ENCODE measurements at places on chromosomes 3 and 15. TPM values are rescaled to one million over a fixed set of nuclear protein-coding genes. Genes with fewer than 3 reads are reported as not detected.

GRCh38 chr3:63937661-63938651 is 25.8 kb upstream of the SCAANT1 start:
- DNase-seq, result no peak

DNA sequence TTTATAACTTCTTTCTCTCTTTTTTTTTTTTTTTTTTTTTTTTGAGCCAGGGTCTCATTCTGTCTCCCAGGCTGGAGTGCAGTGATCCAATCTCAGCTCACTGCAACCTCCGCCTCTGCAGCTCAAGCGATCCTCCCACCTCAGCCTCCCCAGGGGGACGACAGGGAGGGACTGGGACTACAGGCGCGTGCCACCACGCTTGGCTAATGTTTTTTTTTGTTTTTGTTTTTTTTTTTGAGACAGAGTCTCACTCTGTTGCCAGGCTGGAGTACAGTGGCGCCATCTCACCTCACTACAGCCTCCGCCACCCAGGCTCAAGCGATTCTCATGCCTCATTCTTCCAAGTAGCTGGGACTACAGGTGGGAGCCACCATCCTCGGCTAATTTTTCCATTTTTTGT is 17.7 kb upstream of the PRKCI start:
- DNase-seq, result no peak

DNA sequence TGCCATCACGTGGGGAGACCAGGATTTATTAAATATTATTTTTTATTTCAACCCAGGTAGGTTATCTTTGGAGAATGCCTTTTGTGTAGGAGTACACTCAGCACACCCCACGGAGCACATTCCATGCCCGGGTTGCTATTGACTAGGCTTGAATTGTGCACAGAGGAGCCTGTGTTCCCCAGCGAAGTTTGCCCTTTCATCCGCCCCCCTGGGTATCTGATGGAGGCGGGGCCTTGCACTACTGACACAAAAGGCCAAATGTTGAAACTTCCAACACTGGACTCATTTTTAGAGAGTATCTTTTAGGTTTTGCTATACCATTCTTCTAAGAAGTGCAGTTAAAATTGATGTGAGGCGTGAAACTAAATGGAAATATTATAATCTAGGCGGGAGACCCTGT is 39.3 kb upstream of the PPP4R2 start:
- no peak for DNase-seq

GRCh38 chr15:71496336-71496955 is 313.9 kb upstream of the NR2E3 start:
- no peak for DNase-seq

TMCO5A gene
- polyA plus RNA-seq, result not detected

- DNase-seq, result no peak
Measured at GRCh38 chr3:106276151-106276550, 407.3 kb upstream of the CBLB start.

- no peak for DNase-seq
Measured at GRCh38 chr3:185353823-185354614, 8.9 kb upstream of the MAP3K13 start.

PCSK6 gene
- 8.1 TPM for polyA plus RNA-seq

- DNase-seq, result no peak
Measured at GRCh38 chr3:147216143-147216673, 190.1 kb downstream of the ZIC4 start.

DNA sequence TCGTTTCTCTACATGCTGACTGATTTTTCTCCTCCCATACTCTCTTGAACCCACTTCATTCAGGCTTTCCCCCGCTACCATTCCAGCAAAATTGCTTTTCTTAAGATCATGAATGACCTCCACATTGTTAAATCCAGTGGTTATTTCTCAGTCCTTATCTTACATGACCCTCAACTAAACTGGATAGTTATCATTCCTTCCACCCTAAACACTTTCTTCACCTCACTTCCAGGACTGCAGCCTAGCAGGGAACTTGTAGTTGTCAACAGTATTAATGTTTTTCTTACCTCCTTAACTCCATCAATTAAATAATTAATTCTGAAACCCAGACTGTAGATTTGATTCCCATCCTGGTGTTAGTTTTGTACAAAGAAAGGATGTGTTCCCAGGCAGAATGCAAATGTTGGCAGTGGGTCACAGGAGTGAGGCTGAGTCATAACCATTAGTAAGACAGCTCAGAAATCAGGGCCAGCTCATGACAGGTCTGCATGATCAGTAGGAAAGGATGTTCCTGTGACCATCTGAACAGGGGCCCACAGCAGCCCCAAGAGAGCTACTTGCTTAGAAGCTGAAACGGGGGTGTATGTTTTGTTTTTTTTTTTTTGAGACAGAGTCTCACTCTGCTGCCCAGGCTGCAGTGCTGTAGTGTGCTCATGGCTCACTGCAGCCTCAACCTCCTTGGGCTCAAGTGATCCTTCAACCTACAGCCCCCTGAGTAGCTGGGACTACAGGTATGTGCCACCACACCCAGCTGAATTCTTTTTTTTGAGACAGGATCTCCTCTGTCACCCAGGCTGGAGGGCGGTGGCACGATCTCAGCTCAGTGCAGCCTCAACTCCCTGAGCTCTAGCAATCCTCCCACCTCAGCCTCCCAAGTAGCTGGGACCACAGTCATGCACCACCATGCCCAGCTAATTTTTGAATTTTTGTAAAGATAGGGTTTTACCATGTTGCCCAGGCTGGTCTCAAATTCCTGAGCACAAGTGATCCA is 9.1 kb downstream of the BCL2L10 start:
- DNase-seq, result no peak

GRCh38 chr3:14555835-14556234 is 15.7 kb upstream of the GRIP2 start:
- no peak for DNase-seq

GRCh38 chr3:196159952-196160804 is 51.0 kb downstream of the ZDHHC19 start:
- no peak for DNase-seq

CAMK2N2 gene
- 0.36 TPM for polyA plus RNA-seq

MINDY4B gene
- polyA plus RNA-seq, result not detected

DNA sequence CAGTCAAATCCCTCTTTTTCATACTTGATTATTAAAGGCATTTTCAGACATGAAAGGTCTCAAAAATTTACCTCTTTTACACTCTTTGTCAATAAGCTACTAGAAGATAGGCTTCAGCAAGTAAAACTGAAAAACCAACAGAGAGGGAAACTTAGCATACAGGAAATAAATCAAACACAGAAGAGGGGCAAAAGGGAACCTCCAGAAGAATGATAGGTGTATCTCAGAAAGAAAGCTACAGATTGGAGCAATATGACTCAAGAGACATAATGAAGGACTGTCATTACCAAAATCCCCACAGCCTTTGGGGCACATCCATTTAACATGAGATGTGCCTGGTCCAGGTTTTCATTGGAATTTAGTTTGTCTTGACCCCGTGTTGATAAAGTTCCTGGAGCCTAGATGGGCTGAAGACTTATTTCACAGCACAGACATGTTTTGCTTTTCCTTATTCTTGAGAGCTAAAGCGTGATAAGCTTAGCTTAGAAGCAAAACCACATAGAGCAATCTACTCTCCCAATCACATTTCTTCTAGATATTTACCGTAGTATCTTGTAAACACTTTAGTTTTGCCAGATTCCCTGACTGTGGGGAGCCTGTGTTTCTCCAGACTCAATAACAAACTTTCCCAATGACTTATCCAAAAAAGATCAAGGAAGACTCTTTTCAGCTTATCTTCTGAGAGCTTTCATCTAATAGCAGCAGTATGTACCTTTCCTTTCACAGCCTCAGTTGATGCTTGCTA is 11.7 kb downstream of the LRRFIP2 start:
- DNase-seq, result no peak

- no peak for DNase-seq
Measured at GRCh38 chr3:64443546-64444381, 218.5 kb upstream of the PRICKLE2 start.

DNA sequence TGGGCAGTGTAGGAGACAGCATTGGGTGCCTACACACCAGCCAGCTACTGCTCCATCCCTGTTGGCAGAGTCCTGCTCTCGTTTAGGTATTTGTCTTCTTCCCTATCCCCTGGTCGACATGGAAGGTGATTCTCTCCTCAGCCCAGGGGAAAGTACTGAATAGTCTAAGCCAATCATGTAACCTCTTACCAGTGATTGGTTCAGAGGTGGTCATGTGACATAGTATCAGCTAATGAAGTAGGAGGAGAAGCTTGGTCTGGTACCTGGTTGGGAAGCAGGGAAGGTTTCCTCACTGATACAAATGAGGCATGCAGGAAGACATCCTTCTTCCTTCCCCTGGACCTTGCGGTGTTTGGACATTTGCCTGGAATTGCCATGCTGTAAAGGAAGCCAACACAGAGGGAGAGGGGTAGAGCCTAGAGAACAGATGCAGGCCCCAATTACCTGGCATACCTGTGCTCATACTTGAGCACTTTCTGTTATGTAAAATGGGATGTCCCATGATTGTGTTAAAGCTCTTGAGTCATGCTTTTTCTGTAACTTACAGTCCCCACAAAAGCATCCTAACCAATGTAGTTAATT is 32.7 kb upstream of the RASGRP1 start:
- no peak for DNase-seq

DNA sequence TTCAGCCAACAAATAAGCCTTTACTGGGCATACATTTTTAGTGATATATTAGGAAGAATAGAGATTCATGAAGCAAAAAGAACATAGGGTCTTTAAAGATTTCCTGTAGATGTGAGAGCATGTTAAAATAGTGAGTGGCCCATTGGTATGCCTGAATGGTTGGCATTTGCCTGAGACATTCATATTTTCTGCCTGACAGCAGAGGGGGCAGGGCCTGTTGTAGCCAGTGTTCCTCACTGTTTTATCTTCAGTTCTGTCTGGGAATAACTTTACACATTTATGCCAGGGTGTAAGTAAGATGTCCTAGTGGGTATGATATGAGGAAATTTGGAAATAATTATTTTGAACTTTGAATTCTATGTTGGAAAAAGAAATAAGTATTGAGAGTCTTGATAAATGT is 704.7 kb upstream of the ARPP21 start:
- DNase-seq, result no peak

GRCh38 chr15:34279368-34279767 is 54.6 kb downstream of the EMC4 start:
- DNase-seq, result no peak

GRCh38 chr15:39922462-39923092 is 2.5 kb upstream of the GPR176 start:
- DNase-seq, result no peak

HRG gene
- polyA plus RNA-seq, result 1.9 TPM

GRCh38 chr15:100559330-100559729 is 30.6 kb upstream of the CERS3 start:
- no peak for DNase-seq

DNA sequence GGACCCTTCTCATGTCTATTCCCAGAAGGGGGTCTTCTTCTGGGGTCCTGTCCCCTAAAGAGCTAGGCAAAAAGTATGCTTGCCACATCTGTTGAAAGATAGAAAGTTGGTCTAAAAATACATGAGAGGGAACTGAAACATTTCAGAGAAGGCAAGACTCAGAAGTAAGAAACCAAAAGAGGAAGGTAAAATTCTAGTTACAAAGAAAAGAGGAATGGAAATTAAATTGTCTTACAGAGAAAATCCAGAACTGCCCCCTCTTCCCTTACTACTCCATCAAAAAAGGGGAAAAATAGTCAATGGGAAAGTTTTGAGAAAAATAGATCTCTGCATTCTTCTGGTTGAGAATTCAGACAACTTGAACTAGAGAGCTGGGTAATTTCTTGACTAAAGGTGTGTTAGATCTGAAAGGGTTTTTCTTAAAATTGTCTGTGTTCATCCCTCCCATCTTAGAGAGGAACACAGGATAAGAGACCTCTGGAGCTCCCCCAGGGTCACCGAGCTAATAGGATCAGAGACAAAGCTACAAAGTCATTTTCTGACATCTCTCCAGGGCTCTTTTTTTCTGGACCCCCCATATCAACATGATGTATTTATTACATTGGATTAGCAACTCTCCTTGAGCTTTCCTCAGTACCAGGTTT is 32.3 kb upstream of the CCR2 start:
- DNase-seq, result no peak

- no peak for DNase-seq
Measured at GRCh38 chr3:100277255-100277800, 16.5 kb downstream of the TBC1D23 start.

- no peak for DNase-seq
Measured at GRCh38 chr15:74050127-74050526, 32.2 kb downstream of the GOLGA6A start.

GRCh38 chr3:107346564-107346963 is 30.7 kb upstream of the CCDC54 start:
- DNase-seq, result no peak

PFKFB4 gene
- 5.8 TPM for polyA plus RNA-seq

DNA sequence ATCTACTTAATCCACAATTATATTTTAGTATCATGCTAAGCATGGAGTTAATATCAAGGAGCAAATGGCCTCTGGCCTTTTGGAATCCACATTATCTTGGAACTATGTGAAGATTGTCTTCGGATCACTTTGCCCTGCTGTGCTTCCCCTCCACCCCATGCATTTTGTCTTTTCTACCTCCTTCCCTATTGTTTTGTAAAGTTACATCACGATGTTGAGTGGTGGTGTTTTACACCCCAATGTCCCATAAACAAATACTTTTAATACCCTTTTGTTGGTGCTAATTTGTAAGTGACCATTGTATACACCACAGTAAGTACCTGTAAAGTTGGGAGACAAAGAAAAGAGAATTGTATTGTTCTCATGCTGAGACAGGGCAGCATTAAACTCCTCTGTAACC is 258.4 kb upstream of the ZNF717 start:
- no peak for DNase-seq

- no peak for DNase-seq
Measured at GRCh38 chr3:57803647-57804081, 47.6 kb downstream of the SLMAP start.

DNA sequence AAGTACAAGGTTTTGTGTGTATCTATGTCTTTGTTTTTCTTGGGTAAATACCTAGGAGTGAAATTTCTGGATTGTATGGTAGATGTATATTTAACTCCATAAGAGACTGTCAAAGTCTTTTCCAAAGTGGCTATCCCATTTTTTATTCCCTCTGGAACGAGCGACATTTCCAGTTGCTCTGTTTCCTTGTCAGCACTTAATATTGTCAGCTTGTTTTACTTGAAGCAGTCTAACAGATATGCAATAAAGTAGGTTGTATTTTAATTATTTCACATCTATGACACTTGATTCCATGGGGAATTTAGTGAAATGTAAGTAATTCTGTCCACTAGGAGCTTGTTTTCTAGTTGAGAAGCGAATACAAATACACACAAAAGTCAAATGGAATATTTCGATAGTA is 18.5 kb upstream of the BNIP2 start:
- no peak for DNase-seq

DNA sequence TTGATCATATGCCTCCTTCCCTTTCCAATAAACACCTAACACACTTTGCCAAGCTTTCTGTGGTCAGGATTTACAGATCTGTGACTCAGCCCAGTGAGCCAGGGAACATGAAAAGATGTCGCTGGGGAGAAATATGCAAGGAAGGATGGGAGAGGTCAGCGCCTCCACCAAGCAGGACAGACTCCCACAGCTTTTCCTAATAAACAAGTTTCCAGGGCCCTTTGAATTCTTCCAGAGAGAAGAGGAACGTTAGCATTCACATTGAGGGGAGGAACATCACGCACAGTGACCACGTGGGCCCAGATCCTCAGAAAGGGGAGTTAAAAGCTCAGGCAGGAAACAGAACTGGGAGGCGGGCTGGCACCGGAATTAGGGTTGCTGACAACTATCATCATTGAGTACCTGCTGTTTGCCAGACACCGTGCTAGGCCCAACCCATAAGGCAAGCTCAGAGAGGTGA is 33.3 kb upstream of the MRPS22 start:
- no peak for DNase-seq

All from left renal cortex interstitium (tissue), 4 donors.